Stimulated activated CD4-positive, alpha-beta T cell treated with anti-CD3 and anti-CD28 coated beads, Interleukin-4, amount 100 ng/mL, for 48 hours (primary cell): ENCODE measurements at places on chromosomes 6 and 20.

GRCh38 chr6:166121726-166122125 lies 45.9 kb downstream of the TBXT start:
- no peak for DNase-seq

GRCh38 chr20:61845233-61845671 lies 220.4 kb downstream of the TAF4 start:
- no peak for DNase-seq

GRCh38 chr20:53774461-53775203 lies 181.0 kb upstream of the ZNF217 start:
- DNase-seq = no peak

GRCh38 chr20:39835130-39835842 lies 853.8 kb downstream of the MAFB start:
- DNase-seq = no peak

- DNase-seq = no peak
Observed at GRCh38 chr20:54197621-54198604, 10.0 kb upstream of the PFDN4 start.

DNA sequence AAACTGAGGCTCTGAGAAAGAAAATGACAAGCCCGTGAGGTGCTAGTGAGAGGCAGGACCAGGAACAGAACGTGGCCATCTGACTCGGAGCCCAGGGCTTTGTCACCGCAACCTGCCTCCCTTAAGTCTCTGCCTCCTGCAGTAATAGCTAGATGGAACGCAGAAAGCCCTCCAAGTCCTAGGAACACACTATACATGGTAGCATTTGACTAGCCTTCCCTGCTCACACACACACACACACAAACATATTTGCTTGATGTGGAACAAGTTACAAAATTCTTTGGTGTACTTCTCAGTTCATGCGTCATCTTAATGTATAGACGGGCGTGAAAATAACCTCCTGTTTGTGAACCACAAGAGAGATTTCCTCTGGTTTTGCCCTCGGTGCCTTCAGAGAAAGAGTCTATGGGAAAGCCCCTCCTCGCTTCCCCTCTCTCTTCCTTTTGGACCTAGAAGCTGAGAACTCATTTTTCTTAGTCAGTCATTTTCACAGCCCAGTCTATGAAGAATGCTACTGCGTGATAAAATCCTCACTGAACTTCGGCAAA lies 38.8 kb downstream of the C6orf52 start:
- DNase-seq = no peak

- no peak for DNase-seq
Observed at GRCh38 chr6:30985490-30985889, 2.0 kb downstream of the MUC21 start.

DNA sequence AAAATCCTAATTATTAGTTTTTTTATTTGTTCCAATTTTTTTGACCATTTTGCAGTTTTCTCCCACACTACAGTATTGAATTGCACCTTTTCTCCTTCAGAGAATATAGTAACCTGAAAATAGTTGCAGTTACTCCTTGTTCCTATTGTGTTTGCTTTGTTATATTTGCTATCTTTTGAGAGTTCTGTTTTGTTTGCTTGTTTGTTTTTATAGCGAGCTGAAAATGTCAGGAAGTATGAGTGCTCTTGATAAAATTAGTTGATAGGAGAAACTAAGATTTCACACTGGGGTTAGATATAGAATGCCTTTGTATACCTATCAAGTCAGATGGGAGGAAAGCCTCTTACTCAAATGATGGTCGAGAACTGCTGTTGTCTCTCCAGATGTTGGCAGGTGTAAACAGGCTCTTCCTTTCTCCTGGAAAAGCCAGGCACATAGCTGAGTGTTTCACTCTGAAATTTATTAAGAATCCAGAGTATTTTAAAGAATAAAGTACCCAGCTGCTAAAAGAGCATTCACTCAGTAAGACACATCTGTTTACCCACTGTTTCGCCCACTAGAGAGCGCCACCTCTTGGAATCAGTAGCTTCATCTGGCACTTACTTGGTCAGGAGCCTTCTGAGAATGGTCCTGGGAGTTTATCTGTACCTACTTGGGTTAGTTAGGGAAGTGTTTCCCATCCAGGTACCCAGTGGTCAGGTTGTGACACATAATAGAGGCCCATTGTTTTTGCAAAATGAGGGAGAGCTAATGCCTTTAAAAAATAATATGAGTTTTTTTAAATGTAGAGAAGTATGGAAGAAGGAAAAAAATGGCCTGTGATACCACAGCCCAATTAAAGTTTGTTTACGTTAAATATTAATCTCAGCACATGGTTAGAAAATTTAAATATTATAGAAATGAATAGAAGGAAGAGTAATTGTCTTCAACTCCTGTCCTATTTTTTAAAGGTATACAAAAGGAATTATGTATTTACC lies 11.2 kb downstream of the NT5DC1 start:
- no peak for DNase-seq

DNA sequence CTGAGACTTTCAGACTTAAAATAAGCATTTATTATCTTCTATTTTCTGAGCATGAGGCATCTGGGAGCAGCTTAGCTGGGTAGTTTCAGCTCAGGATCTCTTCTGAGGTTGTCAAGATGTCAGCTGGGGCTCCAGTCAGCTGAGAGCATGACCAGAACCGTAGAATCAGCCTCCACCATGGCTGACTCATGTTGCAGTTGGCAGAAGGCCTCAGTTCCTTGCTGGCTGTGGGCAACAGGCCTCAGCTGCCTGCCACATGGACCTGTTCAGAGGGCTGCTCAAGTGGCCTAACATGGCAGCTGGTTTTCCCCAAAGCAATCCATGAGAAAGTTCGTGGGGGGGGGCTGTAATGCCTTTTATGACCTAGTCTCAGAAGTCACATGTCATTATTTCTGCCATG lies 142.3 kb downstream of the LY86 start:
- no peak for DNase-seq

GRCh38 chr20:45339799-45340198 lies 8.4 kb downstream of the SDC4 start:
- DNase-seq = no peak

DNA sequence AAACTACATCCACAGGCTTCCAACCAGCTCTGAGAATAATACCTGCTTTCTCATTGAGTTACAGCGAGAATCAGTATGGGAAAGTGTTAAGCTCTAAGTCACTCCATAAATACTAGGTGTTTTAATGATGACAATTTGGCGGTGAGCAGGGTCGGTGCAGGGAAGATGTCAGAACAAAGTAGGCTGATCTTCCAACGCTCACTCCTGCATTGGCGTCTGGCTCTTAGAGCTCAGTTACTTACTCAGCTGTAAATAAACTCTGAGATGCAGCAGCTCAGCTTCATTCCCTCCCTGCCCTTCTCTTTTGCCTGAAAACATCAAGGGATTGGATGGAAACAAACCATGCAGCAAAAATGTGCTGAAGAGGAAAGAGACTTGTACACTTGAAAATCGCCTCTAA lies 102.5 kb upstream of the SPACA1 start:
- no peak for DNase-seq

GRCh38 chr20:1225263-1225782 lies 521 bp upstream of the RAD21L1 start:
- DNase-seq = no peak

DNA sequence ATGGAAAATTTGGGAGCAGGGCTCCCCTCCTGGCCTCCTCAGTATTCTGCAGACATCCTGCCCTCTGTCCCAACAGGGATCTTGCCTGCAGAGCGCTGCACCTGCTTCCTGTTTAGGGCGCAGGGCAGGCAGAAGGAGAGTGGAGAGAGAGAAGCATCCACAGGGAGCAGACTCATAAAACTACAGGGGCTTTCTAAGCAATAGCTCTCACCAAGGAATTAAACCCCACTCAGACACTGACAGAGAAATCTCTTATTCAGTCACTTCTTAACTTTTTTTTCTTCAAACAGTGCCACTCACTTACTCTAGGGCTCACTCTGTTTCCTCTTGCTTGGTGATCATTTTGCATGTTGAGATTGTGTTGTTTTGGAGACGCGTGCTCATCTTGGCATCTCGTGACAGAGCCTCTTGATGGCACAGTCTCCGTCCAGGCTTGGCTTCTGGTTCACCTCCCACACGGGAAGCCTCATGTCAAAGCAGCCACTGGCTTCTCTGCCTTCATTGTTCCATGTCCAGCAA lies 153.1 kb upstream of the INSM1 start:
- DNase-seq = no peak

DNA sequence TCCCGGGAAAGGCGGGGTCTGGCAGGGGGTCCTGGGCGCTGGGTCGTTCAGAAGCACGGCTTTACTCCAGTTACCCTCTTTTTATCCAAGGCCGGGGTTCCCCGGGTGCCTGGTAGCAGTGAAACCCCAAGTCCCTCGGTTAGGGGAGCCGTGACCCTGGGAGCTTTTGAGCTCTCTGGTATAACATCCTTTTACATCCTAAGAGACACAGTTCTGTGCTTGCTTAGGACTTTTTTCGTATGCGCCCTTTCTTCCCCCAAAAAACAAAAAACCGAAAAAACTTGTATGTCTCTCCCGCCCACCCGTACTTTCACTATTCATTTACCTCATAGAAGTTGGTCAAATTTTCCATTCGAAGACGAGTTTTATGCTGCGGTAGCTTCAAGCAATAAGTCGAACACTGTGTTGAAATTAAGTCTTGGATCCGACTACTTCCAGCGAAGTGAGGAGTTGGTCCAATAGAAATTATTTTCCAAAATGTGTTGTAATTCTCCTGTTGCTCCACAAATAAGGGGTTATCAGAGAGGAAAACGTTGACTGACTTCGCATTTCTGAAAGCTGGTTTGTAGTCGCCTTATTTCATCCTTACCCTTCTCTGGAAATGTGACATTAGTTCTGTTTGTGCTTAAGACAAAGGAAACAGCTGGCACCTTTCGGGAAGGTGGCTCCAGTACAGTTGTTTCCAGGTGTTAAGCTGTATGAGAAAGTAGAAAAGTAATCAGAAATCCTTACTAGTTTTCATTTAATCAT lies 816 bp upstream of the MAN1A1 start:
- DNase-seq = peak; percentile 31

DNA sequence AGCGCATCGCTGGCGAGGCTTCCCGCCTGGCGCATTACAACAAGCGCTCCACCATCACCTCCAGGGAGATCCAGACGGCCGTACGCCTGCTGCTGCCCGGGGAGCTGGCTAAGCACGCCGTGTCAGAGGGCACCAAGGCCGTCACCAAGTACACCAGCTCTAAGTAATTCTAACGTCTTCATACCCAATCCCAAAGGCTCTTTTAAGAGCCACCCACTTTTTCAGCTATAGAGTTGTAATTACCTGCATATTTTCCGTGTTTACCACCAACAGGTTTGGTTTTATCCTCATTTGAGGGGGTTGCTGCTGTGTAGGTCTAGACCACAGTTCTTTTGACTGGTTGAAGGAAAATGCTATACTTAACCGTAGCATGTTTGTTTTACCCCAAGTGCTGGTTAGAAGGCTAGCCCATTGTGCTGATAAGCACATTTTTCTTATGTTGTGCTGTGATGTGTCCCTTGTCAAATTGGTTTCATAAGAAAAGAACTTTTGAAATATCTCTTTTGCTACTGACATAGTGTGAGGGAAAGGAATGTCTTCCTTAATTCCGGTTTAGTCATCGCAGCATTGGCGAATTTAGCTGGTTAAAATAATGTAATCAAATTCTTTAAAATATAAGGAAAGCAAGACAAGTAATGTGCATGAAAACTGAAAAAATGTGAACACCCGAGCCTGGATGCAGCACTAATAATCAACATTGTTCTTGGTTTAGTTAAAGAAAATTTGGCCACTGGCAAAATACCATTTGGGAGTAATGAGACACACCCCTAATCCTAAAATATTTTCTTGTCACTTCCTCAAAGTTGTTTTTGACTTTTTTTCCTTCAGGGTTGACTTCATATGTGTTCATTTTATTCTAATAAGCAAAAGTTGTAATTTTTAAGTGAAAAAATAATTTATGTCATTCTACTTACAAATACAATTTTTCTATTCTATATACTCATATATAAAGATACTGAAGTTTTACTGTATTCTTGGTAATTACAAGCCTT lies 112.8 kb downstream of the HFE start:
- DNase-seq = no peak

- no peak for DNase-seq
Observed at GRCh38 chr6:66186756-66187155, 479.7 kb upstream of the EYS start.

DNA sequence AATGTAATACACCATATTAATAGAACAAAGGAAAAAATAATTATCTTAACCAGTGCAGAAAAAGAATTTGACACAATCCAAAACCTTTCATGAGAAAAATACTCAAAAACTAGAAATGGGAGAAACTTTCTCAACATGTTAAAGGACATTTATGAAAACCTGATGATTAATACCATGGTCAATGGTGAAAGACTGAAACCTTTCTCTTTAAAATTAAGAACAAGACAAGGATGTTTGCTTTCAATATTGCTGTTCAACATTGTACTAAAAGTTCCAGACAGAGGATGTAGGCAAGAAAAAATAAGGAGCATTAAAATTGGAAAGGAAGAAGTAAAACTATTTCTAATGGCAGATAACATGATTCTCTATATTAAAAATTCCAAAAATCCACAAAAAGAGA lies 981.3 kb upstream of the FLRT3 start:
- DNase-seq = no peak

DNA sequence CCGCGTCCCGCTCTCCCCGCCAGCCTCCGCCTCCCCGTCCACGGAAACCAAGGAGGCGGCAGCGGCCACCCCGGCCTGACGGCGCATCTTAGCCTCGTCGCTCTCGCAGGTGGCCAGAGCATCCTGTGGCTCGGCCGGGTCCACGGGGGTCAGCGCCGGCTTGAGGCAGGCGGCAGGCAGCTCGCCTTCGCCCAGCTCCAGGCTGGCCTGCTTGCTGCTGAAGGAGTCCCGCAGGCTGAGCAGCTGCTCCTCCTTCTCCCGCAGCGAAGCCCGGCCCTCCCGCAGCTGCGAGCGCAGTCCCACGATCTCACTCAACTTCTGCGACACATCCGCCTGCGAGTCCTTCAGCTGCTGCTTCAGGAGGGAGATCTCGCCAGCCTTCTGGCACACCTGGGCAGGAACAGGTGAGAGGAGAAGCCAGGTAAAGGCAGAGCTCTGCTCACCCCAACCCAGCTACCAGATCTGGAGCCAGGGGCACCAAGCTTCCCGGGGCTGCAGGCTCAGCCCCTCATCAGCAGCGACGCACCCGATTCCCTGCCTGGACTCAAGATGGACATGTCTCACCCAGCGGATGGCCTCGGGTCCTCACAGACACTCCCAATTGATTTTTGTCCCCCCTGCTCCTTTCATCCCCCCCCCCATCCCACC lies 5.2 kb upstream of the FASTKD5 start:
- DNase-seq = no peak

GRCh38 chr6:12090714-12091113 lies 78.6 kb downstream of the HIVEP1 start:
- no peak for DNase-seq

DNA sequence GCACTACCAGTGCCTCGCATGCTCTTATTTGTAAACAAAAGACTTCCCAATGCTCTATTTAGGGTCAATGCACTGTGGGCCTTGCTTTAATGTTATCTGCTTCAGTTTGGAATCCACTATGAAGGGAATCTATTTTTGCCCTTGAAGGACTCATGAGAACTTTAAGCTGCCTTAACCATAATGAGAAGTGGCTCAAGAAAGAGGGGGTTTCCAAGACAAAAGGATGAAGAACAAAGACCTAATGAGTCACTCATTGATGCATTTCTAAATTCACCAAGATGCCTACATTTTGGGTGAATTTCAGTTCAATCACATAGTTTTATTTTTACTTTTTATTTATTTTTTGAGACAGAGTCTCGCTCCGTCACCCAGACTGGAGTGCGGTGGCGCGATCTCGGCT lies 228.2 kb downstream of the LY86 start:
- DNase-seq = no peak
